ENCODE measurements at places on chromosomes 6 and 20.

GRCh38 chr6:52546678-52547077, 30.2 kb downstream of the TRAM2 start:
- DNase-seq = no peak

- no peak for DNase-seq
These were observed at the start of gene TFAP2A for GRCh38 chr6:10414756-10415616. TFAP2A (minus strand) TSS chr6:10415074; CDS start chr6:10414991, 83 bp downstream.

DNA sequence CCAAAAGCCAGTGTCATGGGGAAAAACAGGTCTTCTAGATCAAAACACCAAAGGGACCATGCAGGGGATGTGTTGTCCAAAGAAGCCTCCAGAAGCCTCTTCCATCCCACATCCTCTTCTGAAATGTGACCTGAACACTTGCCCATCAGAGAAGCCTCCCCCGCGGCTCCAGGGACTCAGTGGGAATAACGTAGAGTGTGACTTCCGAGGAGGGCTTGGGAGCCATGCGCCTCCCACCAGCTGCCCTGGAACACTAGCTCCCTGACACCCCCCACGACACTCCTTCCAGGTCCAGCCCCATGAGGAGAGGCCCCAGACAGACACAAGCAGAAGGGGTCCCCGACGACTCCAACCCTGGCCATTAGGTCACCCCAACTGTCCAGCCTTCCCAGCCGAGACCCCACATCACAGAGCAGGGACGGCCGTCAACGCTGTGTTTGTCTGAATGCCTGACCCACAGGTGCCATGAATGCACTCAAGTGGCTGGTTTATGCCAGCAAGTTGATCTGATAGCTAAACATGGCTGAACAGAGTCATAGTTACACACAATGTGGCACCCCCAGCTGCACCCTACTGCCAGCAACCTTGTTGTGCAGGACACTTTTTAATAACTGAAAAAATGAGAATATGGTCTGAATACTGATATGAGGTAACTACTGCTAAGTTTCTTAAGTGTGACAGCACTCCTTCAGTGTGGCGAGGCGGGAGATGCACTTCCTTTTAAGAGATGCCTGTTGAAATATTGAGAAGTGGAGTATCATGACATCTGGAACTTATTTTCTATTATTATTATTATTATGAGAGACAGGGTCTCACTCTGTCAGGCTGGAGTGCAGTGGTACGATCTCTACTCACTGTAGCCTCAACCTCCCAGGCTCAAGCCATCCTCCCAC, 58.0 kb downstream of the GINS1 start:
- DNase-seq = no peak

- DNase-seq = no peak
These were observed 101.5 kb downstream of the LAMP5 start for GRCh38 chr20:9615766-9616454.

DNA sequence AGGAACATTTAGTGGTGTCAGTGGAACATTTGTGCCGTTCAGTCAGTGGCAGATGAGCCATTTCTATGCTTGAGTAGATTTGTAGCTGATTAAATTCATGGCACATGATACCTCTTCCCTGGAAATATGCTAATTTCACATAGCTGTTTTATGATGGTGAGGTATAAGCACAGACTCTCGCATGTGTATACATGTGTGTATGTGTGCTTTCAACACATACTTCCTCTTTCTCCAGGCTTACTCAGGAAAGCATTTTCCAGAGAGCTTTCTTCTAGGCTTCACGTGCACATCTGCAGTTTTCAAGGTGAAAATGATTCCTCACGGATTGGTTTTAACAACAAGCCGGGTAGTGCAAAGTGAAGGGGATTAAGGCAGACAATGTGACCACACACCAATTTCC, 396.5 kb downstream of the HDGFL1 start:
- DNase-seq = no peak

- no peak for DNase-seq
These were observed 25.1 kb downstream of the ACOT13 start for GRCh38 chr6:24692003-24692402.

GRCh38 chr20:32535953-32536823, 48.9 kb downstream of the NOL4L start:
- DNase-seq = peak; percentile 69

DNA sequence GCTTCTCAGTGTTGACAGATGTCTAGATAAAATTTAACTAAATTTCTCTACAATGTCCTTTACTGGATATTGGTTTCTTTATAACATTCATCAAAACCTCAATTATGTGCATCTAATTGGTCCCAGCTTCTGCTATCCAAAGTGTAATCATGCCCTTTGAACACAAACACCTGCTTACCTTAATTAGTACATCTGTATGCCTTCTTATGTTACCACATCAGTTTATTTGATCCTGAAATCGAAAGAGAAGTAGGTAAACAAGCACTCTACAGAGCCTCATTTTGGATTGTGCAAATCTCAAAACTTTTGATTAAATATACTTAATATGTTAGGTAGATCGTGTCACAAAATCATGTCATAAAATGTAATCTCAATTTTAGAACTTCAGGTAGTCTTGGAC, 36.5 kb downstream of the TAB2 start:
- no peak for DNase-seq

- no peak for DNase-seq
These were observed 19.5 kb upstream of the MAP3K4 start for GRCh38 chr6:160972111-160972510.

- DNase-seq = no peak
These were observed 12.3 kb downstream of the TGM2 start for GRCh38 chr20:38152621-38153221.

DNA sequence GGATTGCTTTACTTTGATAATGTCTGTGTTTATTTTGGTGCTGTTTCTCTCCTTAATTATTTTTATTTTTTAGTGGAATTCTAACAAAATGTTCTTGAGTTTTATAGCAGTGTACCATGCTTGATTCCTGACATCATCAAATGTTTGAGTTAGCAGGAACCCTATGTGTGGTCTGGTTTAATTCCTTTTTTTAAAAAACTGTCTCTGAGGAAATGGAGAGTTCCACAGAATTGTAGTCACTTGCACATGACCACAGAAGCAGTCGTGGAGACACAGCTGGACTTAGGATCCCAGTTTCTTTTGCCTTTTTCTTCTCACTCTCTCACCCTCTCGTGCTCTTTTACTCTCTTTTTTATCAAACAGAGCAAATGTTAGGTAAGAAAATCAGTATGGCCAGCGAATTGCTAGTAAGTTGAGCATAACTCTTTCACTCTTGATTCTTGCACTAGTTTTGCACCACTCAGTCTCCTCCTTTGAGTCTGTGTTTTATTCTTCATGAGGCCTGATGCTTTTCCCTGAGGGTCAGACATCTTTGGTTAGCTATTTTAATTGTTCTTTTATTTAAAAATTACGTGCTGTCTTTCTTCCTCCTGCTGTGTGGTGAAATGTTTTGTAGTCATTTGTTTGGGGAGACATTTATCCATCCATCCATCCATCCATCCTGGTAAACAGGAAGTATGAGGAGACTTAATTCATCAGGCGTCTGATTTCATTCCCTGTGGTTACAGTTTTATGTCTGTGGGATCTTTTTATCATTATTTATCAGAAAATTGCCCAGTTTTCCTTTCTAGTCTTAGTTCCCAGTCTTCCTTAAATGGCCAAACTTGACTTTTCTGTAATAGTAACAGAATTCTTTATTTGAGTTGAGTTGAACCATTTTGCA, 83.0 kb downstream of the SCAF8 start:
- no peak for DNase-seq

DNA sequence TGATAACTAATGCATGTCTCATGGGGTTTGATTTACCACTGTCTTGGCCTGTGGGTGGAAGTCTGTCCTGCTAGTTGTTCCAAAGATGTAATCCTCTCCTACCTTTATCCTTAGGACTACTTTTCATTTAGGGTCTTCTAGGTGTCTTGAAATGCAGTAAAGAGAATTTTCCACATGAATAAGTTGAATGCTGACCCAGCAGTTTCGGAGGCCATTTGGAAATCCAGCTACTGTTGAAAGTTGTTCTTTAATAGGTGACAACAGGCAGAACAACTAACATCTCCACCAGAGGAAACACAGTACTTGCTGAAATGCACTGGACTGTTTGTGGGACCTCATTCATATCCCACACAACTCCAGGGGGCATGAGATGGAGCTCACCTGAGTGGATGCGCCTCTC, 478.1 kb downstream of the BTBD3 start:
- no peak for DNase-seq

GRCh38 chr6:35177157-35177556, 36.0 kb upstream of the TCP11 start:
- DNase-seq = no peak

DNA sequence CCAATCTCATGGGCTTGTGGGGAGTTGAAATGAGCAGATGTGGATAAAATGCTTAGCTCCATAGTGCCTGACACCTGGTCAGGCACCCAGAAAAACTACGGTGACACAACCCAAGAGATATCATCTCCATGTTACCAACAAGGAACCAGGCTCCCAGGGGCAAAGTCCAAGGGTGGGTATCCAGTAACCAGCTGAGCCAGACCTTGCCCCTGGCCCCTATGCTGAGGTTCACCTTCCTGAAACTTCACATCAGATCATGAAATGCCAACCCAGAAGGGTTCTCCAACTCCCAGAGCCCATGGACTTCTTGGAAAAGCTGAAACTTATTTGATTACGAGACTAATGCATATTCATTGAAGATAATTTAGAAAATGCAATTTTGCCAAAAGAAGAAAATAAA, 141.8 kb upstream of the KCNG1 start:
- DNase-seq = no peak

DNA sequence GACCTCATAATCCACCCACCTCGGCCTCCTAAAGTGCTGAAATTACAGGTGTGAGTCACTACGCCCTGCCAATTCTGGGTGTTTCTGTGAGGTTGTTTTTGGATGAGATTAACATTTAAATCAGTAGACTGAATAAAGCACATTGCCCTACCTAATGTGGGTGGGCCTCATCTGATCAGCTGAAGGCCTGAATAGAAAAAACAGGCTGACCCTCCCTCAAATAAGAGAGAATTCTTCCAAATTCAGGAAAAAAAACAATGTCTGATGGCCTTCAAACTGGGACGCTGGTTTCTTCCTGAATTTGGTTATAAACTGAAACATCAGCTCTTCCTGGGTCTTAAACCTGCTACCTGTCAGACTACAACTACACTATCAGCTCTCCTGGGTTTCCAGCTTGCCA, 51.0 kb downstream of the POU3F2 start:
- DNase-seq = no peak

DNA sequence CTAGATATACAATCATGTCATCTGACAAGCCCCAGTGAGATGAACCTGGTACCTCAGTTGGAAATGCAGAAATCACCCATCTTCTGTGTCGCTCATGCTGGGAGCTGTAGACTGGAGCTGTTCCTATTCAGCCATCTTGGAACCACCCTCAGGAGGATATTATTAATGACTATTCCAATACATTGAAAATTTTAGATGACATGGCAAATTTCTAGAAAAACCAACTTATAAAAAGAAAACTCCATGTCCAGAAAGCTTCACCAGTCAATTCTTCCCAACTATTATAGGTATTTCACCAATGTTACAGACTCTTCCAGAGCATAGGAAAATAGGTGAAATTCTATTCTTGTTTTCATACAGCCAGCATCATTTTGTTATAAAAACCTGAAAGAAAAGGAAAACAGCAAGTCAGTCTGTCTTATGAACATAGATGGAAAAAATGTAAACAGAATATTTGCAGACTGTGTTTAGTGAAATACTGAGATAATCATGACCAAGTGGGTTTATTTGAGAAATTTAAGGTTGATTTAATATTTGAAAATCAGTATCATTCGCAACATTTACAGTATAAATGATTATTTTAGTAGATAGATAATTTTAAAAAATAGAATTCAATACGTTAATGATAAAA, 43.3 kb downstream of the ATRN start:
- DNase-seq = no peak
